ENCODE measurements at places on chromosomes 16 and 17. TPM values are rescaled to one million over a fixed set of nuclear protein-coding genes. Genes with fewer than 3 reads are reported as not detected.

DNA sequence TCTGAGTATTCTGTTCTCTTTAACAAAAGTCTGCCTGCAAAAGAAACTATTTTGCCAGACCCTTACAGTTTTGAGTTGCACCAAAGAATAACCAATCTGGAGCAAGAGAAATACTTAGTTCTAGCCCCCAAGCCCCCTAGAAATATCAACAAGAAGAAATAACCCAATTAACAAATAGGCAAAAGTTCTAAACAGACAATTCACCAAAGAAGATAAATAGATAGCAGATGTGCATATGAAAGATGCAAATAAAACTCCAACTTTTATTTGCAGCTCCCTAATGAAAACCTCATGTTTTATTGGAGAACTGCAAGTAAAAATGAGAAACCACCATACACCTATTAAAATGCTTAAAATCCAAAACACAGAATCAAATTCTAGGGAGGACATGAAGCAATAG is 1308.0 kb downstream of the CDH11 start:
- no peak for DNase-seq

GRCh38 chr17:76781056-76781982 is 43.4 kb downstream of the MFSD11 start:
- DNase-seq, result no peak

GRCh38 chr16:9139965-9140364 is 48.5 kb downstream of the HAPSTR1 start:
- DNase-seq, result peak; percentile 39

DNA sequence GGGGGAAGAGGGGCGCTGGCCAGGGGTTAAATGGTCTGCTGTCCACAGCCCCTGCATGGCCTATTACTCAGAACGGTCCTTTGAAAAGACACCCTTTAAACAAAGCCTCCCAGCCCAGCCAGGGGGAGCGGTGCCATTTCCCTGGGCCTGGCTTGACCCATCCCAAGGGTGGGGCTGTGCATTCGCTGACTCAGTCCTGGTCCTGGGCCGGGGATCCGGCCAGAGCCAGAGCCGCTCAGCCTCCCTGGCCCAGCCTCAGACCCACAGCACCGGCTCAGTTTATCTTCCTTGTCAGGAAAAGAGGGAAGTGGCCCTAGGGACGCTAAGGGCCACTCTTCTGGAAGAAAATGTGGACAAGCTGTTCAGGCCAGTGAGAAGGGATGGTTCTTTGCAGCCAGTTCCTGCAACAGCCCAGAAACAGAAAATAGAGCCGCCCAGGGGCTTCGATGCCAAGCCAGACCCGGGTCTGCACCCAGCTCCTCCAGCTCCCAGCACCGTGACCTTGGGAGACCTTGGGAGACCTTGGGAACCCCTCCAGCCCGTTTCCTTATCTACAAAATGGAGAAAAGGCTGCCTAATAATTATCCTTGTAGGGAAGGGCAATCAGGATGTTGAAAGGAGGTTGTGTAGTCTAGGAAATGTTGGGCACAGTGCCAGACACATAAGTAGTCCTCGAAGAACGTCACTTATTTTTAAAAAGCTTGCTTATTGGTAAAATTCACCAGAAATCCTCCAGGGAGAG is 82.5 kb downstream of the ZDHHC7 start:
- no peak for DNase-seq

GRCh38 chr16:84357191-84357651 is 11.1 kb upstream of the ATP2C2 start:
- no peak for DNase-seq

GRCh38 chr17:66399441-66399840 is 97.0 kb downstream of the PRKCA start:
- DNase-seq, result no peak

DNA sequence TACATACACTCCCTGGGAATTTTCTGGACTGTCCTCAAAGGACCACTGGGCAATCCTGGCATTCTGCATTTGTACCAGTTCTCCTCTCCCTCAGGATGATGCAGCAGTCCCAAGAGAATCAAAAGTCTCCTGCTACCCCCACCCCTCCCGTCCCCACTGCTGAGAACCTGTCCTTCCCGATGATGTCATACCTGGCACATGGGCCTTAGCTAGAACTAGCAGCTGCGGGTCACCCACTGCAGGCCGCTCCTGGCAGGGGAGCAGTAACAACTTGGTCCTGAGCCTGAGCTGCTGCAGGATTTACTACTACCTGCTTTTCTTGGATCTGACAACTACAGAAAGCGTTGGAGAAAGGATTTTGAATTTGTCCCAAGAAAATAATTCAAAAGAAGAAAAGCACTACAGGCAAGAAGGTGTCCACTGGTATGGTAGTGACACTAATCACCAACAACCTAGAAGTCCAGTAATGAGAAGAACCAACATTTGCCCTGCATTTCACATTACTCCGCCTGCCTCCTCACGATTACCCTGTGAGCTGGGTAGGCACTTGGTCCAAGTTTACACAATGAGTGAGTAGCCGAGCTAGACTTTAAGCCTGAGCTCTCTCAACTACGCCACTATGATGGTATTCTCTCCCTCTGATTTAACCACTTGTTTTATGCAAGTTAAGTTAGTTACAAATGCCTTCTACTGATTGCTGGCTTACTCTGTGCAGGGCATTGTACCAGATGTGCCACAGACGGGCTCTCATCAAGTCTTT is 55.3 kb upstream of the ETV4 start:
- no peak for DNase-seq

- peak; percentile 29 for DNase-seq
Observed at GRCh38 chr17:62739645-62740388, 68.3 kb downstream of the MARCHF10 start.

- no peak for DNase-seq
Observed at GRCh38 chr16:78987666-78988065, 612.9 kb downstream of the MAF start.

GRCh38 chr16:46972429-46973206 is 856 bp downstream of the DNAJA2 start:
- DNase-seq, result peak; percentile 67

DNA sequence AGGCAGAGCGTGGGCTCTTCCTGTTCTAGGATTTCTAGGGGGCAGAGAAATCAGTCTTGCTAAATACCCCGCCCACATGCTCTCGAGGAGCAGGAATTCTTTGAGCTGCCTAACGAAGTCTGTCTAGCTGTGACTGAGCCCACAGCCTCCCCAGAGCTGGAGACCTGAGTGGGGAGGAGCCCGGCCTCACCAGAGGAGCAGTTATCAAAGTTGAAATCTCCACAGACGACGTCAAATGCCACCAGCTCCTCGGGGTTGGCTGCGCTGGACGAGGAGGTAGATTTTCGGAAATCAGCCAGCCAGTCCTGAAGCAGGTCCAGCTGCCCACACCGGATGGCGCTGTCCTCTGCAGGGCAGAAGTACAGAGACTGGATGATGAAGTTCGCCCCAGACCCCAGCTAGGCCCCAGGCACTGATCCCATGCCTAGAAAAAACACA is 53.8 kb downstream of the PRMT7 start:
- no peak for DNase-seq

- no peak for DNase-seq
Observed at GRCh38 chr16:51569203-51569931, 418.3 kb upstream of the SALL1 start.

GRCh38 chr17:44558334-44558709 is 1.0 kb downstream of the FZD2 start:
- DNase-seq, result peak; percentile 45

- DNase-seq, result no peak
Observed at GRCh38 chr17:35742496-35742895, 10.5 kb downstream of the GAS2L2 start.

DNA sequence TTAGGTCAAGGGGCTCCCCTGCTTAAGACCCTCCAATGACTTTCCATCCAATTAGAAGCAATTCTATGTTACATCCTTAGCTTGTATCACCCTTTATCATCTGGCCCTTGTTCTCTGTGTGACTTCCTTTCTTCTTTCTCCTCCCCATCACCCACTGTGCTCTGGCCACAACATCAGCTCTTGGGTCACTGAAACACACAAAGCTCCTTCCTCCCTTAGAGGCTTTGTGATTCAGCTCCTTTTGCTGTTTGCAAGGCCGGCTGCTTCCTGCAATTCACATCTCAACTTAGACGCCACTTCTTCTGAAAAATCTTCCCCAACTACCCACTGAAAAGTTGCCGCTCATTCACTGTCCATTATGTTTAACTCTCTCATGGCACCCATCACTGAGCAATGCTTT is 130.9 kb upstream of the CACNG3 start:
- peak; percentile 67 for DNase-seq

The ERN2 gene
- 3.8 TPM for total RNA-seq

The AANAT gene
- not detected for total RNA-seq

The HEATR3 gene
- 26.7 TPM for total RNA-seq

The GGNBP2 gene
- 44.4 TPM for total RNA-seq

The CTRB2 gene
- not detected for total RNA-seq

The SMIM36 gene
- not detected for total RNA-seq

The NDRG4 gene
- total RNA-seq, result 18.8 TPM

The PKMYT1 gene
- 4.6 TPM for total RNA-seq
